ENCODE measurements at places on chromosomes 4 and X.

GRCh38 chr4:3026540-3026939 is 47.8 kb downstream of the HTT-AS start:
- DNase-seq = no peak

- no peak for DNase-seq
Measured at GRCh38 chr4:86274642-86275041, 85.2 kb downstream of the MAPK10 start.

DNA sequence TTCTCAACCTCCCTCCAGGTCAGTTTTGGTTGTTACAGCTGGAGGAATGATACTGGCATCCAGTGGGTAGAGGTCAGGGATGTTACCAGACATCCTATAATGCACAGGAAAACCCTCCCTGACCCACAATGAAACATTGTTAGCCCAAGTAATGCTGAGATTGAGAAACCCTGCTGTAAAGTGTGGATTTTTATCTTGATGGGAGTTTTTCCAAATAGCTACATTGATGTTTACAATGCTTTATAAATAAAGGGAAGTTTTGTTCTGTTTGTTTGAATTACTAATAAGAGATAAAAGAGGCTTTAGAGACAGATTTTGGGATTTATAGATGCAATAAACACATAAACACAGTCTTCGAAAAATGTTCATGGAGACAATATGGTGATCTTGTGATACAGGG is 194.0 kb upstream of the NUDT6 start:
- DNase-seq = no peak

DNA sequence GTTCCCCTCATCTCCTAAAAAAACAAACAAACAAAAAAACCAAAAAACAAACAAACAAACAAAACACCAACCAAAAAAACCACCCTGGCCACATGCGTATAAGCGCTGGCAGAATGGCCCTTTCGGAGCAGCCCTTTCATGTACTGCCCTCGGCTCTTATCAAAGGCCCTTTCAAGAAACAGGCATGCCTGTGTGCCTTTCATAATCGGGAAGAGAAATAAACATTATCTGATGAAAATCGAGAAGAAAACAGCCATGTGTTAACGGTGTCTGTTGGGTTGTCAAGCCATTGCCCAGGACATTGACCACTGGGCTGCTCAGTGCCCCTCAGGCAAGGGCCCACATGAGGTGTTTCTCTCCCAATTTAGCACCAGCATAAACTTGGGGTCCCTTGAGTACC is 68.3 kb downstream of the PJA1 start:
- DNase-seq = no peak

- no peak for DNase-seq
Measured at GRCh38 chr4:15027921-15028435, 25.7 kb downstream of the CPEB2 start.

GRCh38 chrX:12269484-12269883 is 131.2 kb downstream of the FRMPD4 start:
- DNase-seq = no peak

DNA sequence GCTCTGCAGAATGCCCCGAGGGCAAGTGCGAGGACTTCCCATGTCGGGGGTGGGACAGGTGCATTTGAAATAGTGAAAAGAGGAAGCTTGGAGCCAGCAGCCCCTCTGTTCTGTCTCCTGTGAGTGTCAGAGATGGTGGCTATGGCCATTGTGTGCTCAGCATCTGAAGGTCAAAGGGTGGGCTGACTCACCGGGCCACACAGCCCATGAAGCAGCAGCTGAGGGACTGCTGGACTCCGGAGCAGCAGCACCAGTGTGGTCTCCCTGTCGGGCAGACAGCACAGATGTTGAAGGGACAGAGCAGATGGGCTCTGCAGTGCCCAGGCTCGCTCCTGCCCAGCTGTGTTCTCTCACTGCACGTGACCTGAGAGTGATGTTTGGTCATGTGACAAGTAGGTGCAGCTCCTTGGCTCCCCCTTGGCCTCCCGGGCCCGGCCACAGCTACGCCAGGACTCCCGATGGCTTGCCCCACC is 53.5 kb downstream of the TBC1D14 start:
- DNase-seq = no peak

- DNase-seq = no peak
Measured at GRCh38 chr4:168758351-168758876, 251.6 kb downstream of the CBR4 start.

DNA sequence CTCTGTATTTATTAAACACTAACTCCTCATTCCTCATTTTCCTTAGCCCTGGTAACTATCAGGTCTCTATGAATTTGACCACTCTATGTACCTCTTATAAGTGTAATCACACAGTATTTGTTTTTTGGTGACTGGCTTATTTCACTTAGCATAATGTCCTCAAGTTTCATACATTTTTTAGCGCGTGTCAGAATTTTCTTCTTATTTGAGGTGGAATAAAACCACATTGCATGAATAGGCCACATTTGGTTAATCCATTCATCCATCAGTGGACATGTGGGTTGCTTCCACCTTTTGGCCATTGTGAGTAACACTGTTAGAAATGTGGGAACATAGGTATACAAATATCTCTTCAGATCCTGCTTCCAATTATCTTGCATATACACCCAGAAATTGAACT is 341.2 kb upstream of the BOD1L1 start:
- no peak for DNase-seq

DNA sequence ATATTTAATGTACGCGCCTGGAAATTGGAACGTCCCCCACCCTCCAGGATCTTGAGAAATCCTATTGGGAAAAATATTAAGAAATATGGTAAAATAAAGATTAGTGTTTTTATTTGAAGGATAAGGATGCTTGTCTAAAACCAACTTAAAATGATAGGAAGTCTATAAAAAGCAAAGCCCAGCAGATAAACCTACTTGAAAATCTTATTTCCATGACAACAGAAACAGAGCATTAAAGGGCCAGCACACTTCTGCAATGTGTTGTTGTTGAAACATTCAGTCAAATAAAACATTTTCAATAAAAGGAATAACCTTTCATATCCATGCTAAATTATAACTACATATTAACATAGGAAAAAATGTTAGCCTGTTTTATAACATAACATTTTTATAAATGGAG is 29.3 kb upstream of the GPM6A start:
- DNase-seq = no peak

- no peak for DNase-seq
Measured at GRCh38 chrX:2710041-2710840, 19.1 kb downstream of the CD99 start.

- no peak for DNase-seq
Measured at GRCh38 chrX:2409796-2410195, 91.0 kb downstream of the DHRSX start.

DNA sequence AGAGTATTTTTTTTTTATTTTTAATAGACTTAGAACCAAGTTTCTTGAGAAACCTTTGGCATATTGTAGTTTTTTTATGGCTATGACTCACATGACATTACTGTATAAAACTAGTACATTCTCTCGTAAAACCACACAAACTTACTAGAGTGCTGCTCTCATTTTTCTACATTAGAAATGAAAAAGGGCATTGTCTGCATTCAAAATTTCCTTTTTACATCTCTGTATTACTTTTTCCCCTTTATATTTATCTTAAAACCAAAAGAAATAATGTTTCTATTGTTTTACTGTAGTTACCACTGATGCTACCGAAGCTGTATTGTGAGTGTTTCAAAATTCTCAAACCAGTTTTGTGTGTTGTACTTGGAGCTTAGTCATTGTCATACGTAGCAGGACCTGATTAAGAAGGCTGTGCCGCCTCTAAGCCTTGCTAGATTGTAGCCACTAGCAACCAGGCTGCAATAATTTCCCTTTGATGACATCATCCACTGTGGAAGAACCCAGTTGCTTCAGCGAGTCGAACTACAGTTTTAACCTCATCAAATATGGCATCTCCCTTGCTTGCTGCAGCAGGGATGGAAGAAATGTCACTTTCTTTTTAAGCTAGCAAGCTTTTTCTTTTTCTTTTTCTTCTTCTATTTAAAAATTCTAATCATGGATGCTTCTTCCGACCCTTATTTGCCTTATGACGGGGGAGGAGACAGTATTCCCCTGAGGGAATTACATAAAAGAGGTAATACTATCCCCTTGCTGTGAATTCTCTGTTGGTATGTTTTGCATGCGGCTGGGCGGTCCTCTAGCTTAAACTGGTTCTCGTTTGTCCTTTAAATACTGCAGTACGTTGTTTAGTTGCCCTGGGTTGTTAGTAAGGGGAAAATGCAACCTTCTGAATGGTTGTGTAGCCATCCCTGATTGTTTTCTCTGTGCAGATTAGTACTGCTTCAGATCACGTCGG is 39.6 kb downstream of the CLCN3 start:
- peak; percentile 8 for DNase-seq

DNA sequence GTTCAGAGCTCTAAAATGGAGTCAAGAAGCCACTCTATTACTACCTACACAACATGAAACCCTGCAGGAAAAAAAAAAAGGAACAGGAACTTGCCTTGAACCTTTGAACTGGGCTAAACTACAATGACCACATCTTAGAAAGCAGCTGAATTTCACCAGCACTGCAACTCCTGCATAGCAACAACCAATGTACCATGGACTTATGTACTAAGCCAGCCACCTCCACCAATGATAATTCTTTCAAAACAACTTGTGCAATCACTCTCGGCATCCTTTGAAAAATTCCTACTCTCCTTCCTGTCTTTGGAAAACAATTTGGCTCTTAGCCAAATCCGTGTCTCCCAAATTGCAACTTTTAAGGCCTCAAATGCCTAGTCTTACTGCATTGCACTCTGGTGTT is 26.8 kb upstream of the FMR1 start:
- DNase-seq = no peak

DNA sequence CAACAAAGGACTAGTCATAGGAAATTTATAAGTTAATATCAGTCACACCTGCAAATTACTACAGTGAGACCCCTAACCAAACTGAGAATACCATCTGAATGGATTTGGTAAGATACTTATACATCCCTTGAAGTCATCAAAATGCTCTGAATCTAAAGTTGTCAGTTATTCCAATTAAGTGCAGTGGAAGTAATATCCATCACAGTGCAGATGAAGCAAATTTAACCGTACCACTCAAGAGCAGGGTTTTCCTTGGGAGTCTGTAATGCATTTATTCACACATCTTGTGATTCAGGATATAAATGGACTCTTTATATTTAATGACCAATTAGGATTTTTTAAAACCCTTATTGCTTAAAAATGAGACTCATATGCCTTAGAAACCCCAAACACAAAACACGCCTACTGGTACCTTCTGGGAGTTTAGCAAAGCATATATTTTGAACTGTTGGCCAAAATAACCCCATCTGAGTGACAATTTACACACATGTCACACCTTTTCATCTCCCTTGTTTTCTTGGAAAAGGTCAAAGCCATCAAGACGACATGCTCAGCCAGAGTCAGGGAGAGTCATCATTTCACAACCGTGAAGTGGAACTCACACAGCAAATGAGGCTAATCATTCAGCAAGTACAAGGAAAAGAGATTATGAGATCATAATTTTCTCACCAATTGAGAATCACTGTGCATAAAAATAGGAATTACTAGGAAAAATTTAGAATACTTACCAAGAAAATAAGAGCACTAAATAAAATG is 303.7 kb downstream of the HNRNPD start:
- DNase-seq = no peak

- no peak for DNase-seq
Measured at GRCh38 chr4:163901319-163901718, 406.8 kb downstream of the TMA16 start.

DNA sequence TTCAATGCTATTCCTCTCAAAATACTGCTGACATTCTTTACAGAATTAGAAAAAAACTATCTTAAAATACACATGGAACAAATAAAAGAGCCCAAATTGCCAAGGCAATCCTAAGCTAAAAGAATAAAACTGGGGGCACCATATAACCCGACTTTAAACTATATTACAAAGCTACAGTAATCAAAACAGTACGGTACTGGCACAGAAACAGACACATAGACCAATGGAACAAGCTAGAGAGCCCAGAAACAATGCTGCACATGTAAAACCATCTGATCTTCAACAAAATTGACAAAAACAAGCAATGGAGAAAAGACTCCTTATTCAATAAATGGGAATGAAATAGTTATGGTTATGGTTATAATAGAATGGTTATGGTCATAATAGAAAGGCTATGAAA is 482.6 kb downstream of the IDS start:
- no peak for DNase-seq

DNA sequence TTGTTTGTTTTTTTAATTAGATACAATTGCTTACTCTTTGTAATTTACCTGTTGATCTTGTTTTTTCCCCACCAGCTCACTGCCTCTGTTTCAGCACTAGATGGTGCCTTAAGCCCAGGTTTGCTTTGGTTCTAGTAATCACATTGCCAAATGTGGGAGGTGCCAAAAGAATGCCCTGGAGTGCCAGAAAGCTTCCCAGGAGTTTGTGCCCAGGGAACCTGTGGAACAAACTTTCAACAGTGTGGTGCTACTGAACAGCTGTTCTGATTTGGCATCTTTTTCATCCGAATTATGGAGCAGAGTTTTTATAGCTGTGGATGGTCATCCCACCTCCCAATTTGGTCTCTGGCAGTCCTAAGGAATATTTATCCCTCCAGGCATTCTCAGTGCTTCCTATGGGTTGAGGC is 1000.7 kb downstream of the STIM2 start:
- no peak for DNase-seq

- no peak for DNase-seq
Measured at GRCh38 chr4:1326751-1327525, 20.1 kb upstream of the UVSSA start.

DNA sequence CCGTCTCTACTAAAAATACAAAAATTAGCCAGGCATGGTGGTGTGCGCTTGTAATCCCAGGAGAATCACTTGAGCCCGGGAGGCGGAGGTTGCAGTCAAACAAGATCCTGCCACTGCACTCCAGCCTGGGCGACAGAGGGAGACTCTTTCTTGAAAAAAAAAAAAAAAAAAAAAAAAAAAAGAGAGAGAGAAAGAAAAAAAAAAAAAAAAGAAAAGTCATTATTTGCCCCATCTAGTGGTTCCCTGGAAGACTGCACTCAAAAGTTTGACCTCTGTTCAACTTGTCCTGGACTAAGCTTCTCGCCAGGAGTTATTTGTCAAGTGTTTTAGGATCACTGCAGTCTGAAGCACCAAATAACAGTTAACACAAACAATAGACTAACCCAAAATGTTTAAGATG is 45.3 kb upstream of the KCTD8 start:
- no peak for DNase-seq

DNA sequence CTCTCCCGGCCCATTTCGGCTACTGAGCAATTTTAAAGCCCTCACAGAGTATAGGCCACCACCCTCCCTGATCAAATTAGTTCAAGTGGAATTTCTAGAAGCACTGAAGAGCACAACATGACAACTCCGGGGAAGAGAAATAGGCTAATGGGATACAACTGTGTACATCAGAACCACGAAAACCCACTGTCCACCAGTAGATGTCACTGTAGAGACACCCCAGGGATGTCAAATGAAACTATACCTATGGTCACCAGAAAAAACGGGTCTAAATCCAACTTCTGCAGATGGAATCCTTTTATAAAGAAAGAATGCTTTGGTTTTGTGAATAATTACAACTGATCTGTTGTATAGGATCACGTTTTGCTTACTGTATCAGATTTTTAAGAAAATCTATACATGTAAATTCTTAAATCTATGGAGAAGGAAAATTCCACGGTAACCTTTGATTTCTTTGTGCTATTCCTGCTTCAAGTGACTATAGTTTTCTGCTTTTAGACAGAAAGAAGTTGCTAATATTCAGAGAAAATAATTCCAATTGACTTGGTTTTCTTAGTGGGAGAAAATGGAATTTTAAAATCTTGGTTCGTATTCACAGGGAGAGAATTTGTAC is 29.5 kb upstream of the MAP3K15 start:
- no peak for DNase-seq
